ENCODE measurements at places on chromosomes 4 and X.

DNA sequence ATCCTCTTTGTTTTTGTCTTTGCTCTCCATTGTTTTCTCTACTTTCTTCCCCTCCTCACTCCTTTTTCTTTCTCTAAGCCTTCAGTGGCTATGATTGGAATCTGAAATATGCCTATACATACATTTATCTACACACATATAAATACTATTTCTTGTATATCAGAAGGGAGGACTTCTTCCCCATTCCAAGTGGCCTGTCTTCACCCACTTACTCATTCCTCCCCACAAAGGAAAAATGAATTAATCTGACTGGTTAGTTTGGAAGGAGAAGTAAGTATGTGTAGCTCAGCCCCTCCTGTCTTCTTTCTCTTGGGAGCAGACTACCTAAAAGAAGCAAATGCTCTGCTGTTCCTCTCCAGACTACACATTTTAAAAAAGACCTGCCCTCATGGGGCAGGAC is 17.7 kb downstream of the GUCY2F start:
- DNase-seq: no peak

GRCh38 chr4:35250331-35250730 is 994.0 kb downstream of the ARAP2 start:
- no peak for DNase-seq

DNA sequence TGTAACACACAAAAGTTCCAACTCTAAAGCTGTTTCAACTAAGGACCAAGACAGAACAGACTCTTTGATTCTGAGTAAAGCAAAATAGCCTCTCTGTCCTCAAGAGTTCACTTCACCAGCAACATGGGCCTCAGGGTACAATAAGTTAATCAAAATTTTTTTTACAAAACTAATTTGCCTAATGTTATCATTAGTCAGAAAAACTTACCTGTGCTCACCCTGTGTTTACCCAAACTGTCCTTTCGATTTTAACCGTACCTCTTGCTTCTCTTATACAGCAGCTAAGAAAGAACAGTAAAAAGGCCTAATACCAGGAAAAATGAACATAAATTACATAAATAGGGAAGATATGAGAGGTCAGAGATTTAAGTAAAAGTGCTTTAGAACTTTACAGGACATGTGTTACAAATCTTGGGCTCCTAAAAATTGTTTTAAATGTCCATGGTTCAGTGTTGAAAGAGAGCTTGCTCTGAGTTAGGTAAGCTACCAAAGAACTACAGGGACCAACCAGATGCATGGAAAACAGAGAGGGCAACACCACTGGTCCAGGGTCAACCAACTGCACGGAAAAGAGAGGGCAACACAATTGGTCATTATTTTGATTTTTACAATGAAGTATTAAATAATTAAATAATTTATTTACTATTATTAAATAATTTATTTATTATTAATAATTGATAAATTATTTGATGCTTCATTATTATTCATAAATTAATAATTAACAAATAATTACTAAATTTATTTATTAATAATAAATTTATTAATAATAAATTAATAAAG is 73.1 kb downstream of the FAT1 start:
- no peak for DNase-seq

GRCh38 chrX:91079342-91080114 is 355.1 kb upstream of the PABPC5 start:
- no peak for DNase-seq

GRCh38 chr4:139576219-139576618 is 20.2 kb upstream of the SETD7 start:
- DNase-seq: no peak

GRCh38 chr4:73821325-73821724 is 15.2 kb upstream of the CXCL6 start:
- no peak for DNase-seq

GRCh38 chr4:140756319-140757231 is at the start of gene TBC1D9:
Gene TBC1D9, minus strand, starts transcription at chr4:140756385. Its CDS starts 340 bp downstream, at chr4:140756045.
- DNase-seq: peak; percentile 95

DNA sequence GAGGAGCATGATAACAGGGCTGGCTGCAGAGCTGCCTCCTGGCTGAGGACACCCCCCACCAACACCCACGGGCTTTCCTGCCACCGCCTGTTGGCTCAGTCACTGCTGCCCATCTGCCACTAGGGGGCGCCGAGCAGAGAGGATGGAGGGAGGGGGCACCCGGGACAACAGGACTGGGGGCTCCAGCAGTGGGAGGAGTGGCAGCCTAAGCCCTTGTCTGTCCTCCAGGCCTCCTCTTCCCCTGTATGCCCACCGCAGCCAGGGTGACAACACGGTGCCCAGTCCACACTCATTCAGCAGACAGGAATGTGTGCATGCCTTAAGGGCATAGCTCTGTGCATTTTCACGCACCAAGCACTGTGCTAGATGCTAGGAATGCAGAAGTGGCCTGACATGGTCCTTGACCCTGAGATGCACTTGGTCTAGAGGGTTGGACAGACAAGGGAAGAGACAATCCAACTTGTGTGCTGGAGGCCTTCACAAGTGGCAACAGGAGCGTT is 149.9 kb downstream of the AMMECR1 start:
- peak; percentile 31 for DNase-seq

- no peak for DNase-seq
These were observed 53.4 kb downstream of the TNIP2 start for GRCh38 chr4:2702770-2703169.

DNA sequence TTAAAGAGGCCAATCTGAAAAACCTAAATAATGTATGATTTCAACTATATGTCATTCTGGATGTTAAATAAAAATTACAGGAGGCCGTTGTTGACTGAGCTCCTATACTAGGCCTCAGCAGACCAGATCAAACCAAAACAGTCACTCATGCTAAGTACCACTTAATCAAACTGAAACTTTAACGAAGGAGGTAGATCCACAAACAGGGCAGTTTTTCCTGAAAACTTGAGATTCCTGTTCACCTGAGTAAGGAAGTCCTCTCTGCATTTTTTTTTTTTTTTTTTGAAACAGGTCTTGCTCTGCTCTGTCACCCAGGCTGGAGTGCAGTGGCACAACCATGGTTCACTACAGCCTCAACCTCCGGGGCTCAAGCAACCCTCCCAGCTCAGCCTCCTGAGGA is 27.7 kb downstream of the MANBA start:
- no peak for DNase-seq

DNA sequence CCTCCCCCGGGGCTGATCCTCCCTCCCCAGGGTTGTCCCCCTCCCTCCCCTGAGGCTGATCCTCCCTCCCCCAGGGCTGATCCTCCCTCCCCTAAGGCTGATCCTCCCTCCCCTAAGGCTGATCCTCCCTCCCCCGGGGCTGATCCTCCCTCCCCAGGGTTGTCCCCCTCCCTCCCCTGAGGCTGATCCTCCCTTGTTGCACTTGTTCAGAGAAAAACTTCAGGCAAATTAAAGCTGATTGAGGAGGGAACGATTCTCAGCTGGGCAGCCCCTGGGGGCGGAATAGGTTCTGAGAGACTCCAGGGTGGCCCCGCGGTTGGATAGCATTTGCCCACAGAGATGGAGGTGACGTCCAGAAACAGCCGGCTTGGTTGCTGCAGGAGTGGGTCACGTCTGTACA is 110.7 kb upstream of the ADRA2C start:
- DNase-seq: no peak

GRCh38 chrX:4547213-4547836 is 833.9 kb upstream of the PRKX start:
- DNase-seq: peak; percentile 51

DNA sequence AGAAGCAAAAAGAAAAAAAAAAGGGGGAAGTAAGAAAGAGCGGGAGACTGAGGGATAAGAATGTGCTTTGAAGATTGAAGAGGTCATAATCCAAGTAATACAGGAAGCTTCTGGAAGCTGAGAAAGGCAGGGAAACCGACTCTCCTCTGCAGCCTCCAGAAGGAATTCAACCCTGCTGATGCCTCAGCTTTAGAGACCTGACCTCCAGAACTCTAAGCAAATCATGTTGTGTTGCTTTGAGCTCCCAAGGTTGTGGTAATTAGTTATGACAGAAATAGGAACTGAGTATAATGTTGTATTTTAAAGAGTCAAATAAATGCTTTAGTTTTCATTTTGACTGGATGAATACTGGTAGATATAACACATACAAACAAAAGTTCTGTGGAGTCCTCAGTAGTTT is 48.0 kb upstream of the FAT1 start:
- DNase-seq: no peak

GRCh38 chr4:22556495-22556894 is 40.6 kb upstream of the ADGRA3 start:
- no peak for DNase-seq

DNA sequence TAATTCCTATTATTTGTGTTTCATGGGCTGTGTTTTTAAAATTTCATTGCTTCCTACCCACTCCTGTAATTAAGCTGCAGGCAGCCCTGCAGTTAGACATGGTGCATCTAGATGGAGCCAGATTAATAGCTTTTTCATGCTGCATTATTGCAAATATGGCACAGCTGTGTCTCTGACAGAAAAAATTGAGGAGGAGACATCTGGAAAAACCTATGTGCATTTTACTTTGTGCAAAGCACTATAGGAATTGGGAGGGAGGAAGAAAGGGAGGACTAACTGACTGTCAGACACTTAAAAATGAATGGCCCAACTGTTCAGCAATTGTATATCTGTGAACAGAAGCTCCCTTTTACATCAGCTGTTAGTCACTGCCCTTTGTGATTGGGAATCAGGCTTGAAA is 8.1 kb upstream of the RPGR start:
- peak; percentile 46 for DNase-seq

DNA sequence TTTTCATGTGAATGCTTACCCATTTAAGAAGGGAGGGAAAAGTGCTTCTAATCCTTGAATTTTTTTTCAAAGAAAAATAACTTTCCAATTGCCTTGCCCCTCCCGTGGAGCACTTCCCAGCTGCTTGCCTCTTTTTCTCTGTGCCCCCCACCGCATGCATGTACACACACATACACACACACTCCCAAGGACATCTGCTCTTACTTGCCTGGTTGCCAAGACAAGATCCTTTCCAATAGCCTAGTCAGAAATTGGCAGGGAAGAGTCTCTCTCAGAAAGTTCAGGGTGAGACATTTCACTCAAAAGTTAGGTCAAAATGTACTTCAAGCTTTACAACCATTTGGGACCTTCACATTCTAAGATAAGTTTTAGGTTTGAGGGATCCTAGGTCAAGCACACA is 10.9 kb downstream of the HHIP start:
- no peak for DNase-seq

DNA sequence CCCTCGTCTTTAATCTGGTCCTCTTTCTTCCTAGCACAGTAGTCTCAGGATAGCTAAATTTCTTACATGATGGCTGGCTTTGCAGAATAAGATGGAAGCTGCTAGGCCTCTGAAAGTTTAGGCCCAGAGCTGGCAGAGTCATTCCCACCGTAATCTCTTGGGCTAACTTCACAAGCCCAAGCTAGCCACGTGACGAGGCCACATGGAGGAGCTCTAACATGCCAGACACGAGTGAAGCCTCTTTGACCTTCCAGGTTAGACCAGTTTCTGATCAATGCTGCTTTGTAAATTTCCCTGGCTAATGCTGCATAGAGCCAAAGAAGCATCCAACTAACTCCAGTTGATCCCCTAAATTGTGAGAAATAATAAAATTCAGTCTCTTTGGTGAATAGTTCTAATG is 9.5 kb upstream of the CENPE start:
- no peak for DNase-seq

GRCh38 chr4:126899331-126899801 is 733.4 kb upstream of the INTU start:
- DNase-seq: no peak

- DNase-seq: no peak
These were observed 11.2 kb downstream of the GK2 start for GRCh38 chr4:79396794-79397193.

GRCh38 chr4:118265312-118266144 is 87.3 kb downstream of the PRSS12 start:
- no peak for DNase-seq

GRCh38 chr4:25815586-25815985 is 47.2 kb downstream of the SEL1L3 start:
- no peak for DNase-seq

GRCh38 chr4:158193171-158193749 is 17.0 kb upstream of the TMEM144 start:
- DNase-seq: no peak

DNA sequence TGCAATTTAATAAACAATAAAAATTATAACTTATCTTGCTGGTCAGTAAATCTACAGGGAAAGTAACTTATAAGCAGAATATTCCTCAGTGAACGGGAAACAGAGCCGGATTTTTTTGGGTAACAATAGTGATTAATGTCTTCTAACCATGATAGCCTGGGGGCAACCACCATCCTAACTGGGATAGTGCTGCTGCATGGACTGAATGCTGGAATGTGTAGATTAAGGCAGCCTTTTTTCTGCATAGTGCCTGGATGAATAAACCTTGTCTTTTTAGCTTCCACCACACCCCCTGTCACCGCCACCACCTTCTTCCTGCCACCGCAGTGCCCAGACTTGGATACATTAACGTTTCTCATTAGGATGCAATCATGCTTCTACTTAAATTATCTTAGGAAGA is 83.6 kb upstream of the LNX1 start:
- DNase-seq: no peak

DNA sequence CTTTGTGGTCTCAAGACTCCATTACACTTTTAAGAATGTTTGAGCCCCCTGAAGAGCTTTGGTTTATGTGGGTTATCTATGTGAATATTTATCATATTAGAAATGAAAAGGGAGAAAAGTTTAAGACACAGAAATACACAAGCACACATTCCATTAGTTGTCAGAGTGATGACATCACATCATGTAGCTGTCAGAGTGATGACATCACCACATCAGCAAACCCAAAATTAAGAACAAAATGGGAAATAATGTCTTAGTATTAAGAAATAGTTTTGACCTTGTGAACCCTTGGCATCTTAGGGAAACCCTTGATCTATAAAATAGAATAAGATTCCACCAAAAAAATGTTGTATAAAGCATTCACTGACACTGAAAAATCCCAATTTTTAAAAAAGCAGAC is 195.9 kb downstream of the TSPAN5 start:
- DNase-seq: no peak

All from RPMI8226 (cell line).